Retinal pigment epithelial cell (primary cell): ENCODE measurements at places on chromosomes 4 and X.

- no peak for DNase-seq
Measured at GRCh38 chr4:1515763-1516162, 109.5 kb upstream of the NKX1-1 start.

GRCh38 chrX:113986427-113986826, 597.5 kb upstream of the HTR2C start:
- no peak for DNase-seq

- DNase-seq, result no peak
Measured at GRCh38 chr4:120839334-120839973, 83.1 kb downstream of the PRDM5 start.

DNA sequence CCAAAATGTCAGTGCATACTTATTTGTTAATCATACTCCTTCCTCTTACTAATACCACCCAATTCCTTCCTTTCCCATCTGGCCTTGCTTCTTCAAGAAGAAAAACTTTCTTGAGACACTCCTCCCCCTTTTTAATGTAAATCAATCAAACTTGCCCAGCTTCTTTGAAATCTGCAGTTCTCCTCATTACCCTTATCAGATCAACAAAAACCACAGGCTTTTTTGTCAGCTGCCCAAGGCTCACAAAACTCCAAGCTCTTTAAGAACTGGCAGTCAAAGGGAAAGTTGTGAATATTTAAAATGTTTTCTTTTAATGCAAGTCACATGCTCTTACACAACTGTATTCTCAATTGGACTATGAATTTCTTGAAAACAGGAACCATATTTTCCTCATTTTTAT, 11.3 kb upstream of the MYOZ2 start:
- DNase-seq, result peak; percentile 89

DNA sequence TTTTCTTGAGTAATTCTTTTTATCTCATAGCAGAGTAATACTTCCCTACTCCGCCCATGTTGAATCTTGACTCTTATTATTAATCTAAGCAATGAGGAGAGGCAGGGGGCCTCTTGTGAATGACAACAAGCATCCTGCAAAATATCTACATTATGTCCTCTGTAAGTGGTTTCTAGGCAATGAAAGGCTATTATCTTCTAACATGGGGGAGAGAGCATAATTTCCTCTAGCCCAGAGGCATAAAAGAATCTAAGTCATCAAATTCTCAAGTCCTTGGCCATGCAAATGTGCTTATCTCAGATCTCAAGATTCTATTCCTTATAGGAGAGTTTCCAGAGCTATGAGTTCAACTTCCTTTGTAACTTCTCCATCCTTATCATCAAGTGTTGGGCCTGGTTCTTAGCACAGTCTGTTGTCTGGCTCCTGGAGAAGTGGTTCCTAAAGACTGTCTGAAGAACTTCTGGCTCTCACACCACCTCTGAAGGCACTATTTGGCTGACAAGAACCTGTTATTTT, 423.1 kb upstream of the INTU start:
- no peak for DNase-seq

DNA sequence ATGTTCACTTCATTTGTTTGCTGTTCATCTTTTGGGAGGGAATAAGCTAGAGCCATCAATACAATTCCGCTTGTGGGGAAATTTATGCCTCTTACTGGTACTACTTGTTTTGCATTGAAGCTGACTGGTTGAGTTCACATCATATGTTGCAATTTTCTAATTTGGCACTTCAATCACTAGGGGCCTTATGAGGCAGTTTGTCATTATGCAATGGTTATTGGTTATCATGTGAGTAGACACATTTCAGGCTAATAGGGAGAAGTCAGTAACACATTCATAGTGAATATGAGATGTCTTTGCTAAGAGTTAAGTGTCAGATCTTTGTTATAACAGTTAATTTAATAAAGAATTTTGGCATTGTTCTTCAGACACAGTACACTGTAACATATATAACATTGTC, 5.0 kb downstream of the RPL36A start:
- no peak for DNase-seq

DNA sequence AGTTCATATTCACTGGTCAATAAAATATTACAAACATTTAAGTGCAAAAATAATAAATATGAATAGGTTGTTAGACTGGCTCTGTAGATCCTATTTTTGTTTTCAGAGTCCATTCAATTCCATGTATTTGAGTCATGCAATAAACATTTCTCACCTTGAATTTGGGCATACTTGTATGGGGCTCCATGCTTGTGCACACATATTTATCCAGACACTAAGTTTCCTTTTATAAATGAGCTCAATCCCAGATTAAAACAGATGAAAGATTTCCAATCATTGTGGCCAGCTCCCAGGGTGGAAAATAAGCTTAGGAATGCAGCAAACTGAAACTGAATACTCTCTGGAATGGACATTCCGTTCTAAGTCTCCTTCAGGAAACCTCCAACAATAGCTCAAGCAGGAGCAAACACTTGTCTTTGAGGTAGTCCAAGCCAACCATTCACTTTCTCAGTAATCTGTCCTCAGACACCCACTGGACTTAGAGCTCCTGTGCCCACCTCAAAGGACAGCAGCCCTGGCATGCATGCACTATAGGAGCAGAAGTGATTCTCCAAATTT, 16.4 kb downstream of the DMD start:
- no peak for DNase-seq

- DNase-seq, result no peak
Measured at GRCh38 chr4:164551713-164552040, 202.3 kb upstream of the SMIM31 start.

DNA sequence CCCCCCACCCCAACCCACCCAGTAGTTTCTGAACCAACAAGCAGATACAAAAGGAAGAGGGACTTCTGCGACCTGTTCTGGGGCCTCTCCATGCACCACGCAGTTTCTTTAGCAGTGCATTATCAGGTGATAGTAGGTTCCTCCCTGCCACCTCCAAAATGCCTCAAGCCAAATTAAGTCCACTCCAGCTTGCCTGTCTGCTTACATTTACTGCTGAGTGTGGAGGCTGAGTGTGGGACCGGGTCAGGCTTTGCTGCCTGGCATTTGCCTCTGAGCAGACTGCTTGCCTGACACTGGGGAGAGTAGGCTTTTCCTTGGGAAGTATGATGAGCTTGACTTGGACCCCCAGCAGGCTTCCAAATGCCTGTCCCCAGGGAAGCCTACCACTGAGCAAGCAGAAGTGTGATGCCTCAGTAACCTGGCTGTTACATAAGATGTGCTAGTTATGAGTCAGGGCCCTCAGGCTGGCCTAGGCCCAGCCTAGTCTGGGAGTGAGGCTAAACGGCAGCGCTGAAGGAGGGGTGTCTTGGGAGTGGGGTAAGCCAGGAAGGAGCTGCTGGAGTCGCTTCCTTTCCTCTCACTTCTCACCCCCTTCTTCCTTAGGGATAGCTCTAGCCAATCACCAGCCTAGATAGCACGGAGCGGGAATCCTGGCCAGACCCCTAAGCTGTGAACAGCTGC, 9.0 kb downstream of the TSC22D3 start:
- no peak for DNase-seq
